Thoracic aorta (tissue), 2 donors: ENCODE measurements at places on chromosomes 7 and 10.

DNA sequence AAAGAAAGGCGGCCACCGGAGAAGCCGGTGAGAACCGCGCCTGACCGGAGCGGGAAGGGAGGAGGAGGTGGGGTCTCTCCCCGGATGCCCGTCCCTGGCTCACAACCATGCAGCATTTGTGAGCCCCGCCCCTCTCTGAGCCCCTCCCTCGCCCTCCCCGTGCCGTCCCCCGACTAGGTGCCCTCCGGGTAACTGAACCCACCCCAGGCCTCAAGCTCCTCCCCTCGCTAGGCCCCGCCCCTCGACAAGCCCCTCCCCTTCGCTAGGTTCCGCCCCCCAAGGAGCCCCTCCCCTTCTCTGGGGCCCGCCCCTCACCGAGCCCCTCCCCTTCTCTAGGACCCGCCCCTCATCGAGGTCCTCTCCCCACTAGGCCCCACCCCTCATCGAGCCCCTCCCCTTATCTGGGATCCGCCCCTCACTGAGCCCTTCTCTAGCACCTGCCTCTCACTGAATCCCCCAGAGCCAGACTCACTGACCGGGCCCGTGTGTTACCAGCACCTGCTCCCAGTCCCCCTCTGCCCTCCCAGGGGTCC is 42.2 kb upstream of the HSPB1 start:
- DNase-seq, result no peak

GRCh38 chr10:31142026-31142425 is 110.4 kb upstream of the ZNF438 start:
- no peak for DNase-seq

GRCh38 chr10:1607466-1607865 is 129.9 kb downstream of the ADARB2 start:
- DNase-seq, result no peak

DNA sequence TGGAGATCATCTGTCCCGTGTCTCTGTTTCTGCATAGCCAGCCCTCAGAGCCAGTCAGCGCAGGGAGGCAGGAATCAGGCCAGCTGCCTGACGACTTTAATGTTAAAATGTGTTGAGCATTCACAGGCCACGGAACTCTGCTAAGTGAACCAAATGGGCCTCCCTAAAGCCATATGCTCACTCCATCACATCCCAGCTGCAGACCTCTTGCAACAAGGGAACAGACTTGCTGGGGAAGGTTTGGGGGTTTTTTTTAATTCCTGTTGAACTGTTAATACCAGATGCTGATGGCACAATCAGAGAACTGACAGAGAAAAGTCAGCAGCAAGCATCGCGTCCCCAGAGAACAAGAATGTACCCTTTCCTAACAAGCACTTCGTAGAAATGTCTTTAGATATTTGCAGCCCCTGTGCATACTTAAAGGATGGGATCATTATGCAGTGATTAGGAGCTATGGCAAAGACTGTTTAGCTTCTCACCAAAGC is 900.4 kb upstream of the AUTS2 start:
- no peak for DNase-seq

DNA sequence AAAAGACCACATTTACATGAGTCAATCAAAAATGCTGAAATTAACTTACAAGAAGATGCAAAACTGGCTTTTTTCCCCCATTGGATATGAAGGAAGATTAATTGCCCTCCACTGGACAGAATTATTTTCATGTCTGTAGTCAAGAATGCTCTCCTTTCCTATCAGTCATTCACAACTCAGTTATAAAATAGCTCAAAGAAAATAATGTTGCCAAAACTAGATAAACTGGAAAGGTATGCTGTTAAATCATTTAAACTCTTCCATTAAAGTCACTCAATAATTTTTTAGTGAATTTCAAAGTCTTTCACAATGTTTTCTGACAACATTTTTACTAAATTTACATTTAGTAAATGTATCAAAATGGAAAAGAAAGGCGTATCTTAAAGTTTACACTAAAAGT is 384.5 kb downstream of the HGF start:
- DNase-seq, result no peak
